ENCODE measurements at places on chromosomes 11 and 22. TPM values are rescaled to one million over a fixed set of nuclear protein-coding genes. Genes with fewer than 3 reads are reported as not detected.

GRCh38 chr11:130999086-130999485 lies 82.8 kb upstream of the SNX19 start:
- no peak for DNase-seq

- no peak for DNase-seq
Measured at GRCh38 chr11:128865490-128865889, 1.6 kb downstream of the KCNJ1 start.

DNA sequence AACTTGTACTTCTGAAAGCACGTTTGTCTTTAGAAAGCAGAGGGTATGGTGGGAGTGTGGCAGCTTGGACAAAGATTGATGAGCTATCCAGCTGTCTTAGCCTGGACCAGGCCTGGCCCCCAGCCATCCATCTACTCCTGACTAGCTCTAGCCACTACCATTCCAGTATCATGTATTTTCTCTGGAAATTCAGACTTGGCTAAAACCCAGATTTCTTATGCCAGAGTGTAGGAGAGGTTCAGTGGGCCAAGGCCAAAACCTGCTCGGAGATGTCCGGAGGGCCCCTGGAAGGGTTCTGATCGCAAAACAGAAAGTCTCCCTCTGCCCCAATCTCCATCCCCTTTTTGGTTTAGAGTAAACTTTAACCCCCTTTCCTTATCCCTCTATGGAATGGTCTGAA lies 24.8 kb upstream of the MTCH2 start:
- DNase-seq: no peak

DNA sequence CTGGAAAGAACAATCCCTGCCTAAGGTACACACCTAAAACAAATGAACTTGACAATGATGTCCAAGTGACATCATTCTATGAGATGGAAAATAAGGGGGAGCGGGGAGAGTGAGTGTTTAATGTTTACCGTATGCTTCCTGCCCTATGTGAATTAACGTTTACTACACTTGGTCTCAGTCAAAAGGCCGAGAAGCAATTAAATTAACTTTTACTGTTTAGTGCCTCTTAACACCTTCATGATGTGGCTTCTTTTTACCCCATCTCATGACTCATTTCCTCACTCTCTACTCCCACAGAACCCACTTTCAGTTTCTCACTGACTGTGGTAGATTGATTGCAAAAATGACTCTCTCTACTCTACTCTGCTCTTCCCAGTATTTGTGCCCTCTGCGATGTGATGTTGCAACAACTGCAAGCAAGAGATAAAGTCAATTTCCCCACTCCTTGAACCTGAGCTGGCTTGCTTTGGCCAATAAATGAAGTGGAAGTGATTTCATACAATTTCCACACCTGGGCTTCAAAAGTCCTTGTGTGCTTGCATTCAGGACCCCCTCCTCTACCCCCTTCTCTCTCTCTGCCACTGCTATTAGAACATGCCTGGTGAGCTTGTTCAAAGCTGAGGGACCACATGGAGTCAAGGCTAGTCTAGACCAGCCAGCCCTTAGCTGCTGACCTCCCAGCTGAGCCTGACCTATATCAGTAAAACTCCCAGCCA lies 11.6 kb upstream of the ALKBH3 start:
- DNase-seq: no peak

DNA sequence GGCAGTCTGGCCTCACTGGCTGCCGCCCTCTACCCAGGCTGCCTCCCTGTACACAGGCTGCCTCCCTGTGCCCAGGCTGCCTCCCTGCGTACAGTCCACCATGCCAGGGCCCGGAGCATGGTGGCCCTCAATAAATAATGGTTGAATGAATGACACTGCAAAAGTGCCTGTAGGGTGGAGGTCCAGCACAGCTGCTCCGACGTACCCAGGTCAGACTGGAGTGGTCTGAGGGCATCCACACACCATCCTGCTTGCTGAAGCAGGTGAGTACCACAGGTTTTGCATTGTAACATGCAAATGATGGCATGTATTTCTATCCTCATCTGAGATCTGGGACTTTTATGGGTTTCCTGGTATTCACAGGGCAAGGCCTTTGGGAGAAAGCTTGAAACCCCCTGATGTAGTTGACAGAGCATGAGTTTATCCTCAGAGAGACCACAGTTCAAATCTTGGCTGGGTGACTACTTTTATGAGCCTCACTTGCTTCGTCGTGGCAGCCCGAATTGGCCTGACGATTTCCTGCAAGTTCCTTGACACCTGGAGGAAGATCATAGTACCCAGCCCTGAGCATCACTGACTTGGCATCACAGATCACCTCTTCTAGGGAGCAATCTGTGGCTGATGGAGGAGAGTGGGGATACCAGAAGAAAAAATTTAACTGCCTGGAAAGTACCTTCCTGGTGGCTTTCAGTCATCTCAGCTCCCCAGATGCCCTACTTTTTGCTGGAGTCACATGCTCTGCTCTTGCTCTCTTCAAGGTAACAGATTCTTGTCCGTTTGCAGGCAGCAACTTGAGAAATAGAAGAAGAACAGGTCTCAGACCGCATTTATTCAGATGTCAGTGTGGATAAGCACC lies 16.0 kb upstream of the CYB5R3 start:
- no peak for DNase-seq

DNA sequence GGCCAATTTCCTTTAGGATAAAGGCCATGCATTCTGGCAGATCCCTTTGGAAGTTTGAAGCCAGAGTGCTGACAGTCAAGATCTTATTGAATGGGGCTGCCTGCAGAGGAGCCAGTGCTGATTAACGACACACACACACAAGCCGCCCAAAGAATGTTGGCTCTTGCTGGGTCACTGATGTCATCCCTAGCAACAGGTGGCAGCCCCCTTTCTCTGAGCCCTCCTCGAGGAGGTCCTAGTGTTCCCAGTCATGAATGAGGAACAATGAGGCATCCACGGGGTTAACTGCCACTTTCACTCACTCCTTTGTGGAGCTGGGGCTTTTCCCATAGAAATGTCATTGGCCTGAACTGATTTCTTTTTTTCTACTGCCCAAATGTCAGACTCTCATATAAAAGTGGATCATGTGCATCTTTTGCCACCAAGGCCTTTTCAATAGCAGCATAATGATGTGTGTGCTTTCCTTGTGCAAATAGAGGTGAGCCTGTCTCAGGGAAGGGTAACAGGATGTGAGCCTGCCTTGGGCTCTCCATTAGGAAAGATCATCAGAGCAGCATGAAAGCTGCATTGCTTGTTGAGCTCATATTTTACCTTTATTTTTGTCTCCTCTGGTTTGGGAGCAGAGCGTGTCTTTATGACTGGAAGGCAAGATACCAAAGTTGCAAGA lies 301.8 kb upstream of the MTNR1B start:
- DNase-seq: no peak

DNA sequence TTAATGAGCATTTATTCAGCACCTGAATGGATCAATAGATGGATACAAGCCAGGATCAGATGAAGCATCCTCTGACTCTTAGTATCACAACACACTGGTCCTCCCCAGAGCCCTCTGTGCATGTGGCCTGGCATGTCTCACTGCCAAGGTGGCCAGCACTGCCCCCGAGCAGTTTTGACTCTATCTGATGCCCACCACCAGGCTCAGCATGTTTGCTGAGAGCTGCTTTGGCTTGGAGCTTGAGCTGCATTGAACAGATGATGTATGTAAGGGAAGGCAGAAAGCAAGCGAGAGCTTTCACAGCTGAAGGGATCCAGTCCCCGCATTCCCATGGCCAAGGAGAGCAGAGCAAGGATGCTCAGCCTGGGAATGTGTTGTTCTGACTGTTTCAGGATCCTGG lies 320.3 kb downstream of the BUD13 start:
- no peak for DNase-seq

GRCh38 chr11:747158-748006 lies at the start of gene TALDO1:
Gene TALDO1, plus strand, starts transcription at chr11:747464. Its CDS starts 18 bp downstream, at chr11:747482.
- DNase-seq: peak; percentile 98

- no peak for DNase-seq
Measured at GRCh38 chr11:32100495-32100894, 9.6 kb downstream of the RCN1 start.

GRCh38 chr11:74932169-74932568 lies 16.7 kb downstream of the XRRA1 start:
- DNase-seq: no peak

GRCh38 chr11:110519796-110520195 lies 90.0 kb downstream of the FDX1 start:
- no peak for DNase-seq

- DNase-seq: no peak
Measured at GRCh38 chr22:25050566-25050965, 98.0 kb downstream of the KIAA1671 start.

DNA sequence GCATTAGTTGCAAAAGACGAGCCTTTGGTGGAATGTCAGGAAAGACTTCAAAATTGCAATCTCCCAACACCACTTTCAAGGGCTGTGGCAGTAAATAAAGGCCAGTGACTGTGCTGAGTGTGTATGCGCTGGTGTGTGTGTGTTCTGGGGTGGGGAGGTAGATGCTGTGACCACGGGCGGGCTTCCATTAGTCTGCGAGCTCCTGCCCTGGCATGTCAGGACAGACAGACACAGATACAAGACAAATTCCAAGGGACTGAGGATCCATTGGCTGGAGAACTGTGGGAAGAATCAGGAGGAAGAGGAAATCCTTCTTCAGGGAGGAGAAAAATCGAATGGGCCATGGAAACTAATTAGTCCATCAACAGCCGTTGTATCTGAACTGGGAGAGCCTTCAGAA lies 83.6 kb downstream of the FEZ1 start:
- DNase-seq: no peak

- DNase-seq: no peak
Measured at GRCh38 chr11:69375316-69376154, 81.6 kb downstream of the MYEOV start.

GRCh38 chr11:4916581-4916980 lies 2.6 kb downstream of the OR51G2 start:
- DNase-seq: no peak

DNA sequence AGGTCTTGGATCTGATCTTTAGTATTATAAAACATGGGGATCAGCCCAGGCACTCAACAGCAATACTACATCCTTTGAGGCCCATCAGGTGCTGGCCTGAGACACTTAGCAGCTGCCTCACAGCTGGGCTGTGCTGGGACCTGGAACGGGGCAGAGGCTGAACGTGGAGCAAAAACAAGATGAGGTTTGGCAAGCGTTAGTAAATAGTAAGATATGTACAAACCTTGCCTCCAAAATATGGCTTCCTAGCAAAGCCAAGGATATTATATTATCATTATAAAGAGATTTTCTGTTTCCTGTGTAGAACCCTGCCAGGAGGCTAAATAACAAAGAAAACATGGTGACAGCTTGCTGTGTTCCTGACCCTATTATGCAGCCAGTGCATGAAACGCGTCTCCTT lies 60.0 kb upstream of the SPON1 start:
- no peak for DNase-seq

- DNase-seq: no peak
Measured at GRCh38 chr22:29641700-29642330, 38.4 kb downstream of the NF2 start.

GRCh38 chr11:1847006-1847735 lies 5.7 kb upstream of the LSP1 start:
- no peak for DNase-seq

- DNase-seq: no peak
Measured at GRCh38 chr11:99065121-99065520, 44.4 kb downstream of the CNTN5 start.

DNA sequence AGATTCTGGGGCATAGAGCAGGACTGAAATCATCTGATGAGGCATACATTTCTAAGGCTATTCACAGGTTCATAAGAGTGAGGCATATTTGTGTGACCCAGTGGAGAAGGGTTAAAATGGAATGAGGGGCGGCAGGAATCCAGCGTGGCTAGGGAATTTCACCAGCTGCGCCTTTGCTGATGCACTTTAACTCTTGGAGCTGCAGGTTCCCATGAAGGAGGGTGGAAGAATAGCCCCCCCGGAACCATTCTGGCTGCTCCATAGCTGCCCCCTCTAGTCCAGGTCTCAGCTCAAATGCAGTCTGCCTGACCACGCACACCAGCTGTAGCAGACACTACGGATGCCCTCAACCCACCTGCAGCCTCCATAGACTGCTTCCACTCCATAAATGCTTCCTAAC lies 31.5 kb downstream of the TENM4 start:
- DNase-seq: no peak

- no peak for DNase-seq
Measured at GRCh38 chr11:42974510-42975179, 337.2 kb upstream of the API5 start.

DNA sequence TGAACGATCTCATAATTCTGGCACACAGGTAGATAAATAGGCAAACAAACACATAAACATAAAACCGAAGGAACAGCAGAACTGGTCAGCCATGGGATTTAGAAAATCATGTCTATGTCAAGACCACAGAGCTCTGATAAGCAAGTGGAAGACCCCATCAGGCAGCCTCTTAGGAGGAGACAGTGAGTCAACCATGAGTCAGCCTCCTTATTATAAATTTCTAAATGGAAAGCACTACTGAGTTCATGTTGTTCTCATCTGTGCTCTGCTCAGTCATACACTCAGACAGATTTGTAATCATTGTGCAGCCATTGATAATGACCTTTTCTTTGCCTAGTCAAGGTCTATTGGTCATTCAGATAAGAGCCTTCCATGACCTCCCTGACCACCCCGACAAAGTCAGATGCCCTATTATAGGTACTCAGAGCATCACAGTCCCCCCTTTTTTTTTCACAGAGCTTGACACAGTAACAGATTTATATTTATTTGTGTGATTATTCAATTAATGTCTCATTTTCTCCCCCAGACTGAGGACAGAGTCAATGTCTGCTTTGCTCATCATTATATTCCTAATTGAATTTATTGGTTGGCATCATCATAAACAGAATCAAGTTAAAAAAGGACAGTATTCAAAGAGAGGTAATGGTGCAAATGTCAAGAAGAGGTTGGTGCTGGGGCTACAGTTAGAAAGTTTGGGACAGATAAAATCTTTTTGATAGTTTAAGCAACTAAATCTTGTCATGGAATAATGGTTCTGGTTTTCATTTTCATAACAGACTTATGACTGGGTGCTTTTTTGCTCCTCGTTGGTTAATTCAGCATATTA lies 579.7 kb upstream of the CCDC90B start:
- no peak for DNase-seq

HTR3A gene
- 14.5 TPM for total RNA-seq

LGALS1 gene
- total RNA-seq: 50.7 TPM

PNPLA5 gene
- total RNA-seq: not detected

RFPL1 gene
- total RNA-seq: not detected

SLC22A9 gene
- not detected for total RNA-seq

PISD gene
- 60.9 TPM for total RNA-seq

OR5D18 gene
- total RNA-seq: not detected

SLC25A18 gene
- 6.4 TPM for total RNA-seq

RASSF10 gene
- total RNA-seq: not detected

RELT gene
- 9.2 TPM for total RNA-seq

ZBTB16 gene
- 9.0 TPM for total RNA-seq
